ENCODE measurements at places on chromosomes 7 and 10.

GRCh38 chr7:74061840-74062539 lies 21.6 kb upstream of the LIMK1 start:
- peak; percentile 70 for DNase-seq

DNA sequence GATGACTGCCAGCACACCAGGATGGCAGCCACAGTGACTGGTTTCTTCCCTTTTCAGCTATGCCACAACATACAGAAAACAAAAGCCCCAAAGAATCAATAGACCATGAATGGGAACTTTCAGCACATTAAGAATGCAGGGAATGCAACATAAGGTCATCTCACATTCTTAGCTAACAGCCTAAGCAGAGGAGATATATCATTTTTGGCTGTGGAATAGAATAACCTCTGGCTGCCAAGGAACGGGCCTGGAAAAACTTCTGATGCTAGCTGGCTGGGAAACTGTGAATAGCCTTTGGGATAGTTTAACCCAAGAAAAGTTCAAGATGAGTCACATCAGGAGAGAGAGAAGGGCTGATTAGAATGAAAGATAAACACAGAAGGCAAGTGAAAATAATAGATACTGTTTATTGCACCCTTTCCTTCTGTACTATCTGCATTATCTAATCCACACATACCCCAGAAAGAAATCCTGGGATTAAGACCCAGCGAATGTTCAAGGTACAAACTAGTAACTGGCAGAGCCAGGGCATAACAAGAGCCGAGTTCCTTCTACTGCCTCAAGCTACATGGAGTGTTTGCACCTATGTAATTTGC lies 169.2 kb downstream of the SEMA3A start:
- no peak for DNase-seq

DNA sequence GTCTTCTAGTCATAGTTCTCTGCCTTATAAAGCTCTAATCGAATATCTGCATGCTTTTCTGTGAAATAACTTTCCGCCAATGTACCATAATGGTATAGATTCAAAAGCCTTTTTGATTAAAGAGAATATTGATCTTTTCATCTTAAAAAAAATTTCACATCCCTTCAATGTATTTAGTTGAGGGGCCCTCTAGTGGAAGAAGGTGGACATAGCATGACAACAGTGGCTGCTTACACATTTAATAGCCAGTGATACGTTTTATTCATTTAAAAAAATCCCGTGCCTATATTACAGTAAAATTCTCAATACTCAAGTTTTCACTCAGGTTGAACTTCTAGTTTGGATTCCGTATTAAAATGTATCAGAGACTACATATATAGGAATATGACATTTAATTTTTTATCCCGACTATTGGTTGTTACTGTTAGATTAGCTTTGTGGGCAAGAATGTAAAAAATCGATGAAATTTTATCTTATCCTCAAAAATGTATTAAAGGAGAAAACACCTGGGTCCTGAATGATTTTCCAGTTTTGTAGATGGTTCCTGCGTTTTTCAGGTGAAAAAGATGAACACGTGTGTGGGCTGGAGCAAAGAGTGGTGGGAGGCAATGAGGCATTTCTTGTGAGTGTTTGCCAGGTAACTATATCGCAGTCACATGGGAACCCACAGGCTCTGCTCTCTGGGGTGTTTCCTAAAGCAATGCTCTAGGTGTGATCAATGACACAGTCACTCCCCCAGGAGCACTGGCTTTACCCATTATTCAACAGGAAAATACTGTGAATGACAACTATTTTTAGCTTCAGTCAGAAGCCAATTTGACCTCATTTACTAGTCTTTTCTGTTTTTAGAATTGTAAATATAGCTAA lies 24.1 kb upstream of the PNLIP start:
- no peak for DNase-seq

GRCh38 chr7:146004805-146005204 lies 111.8 kb upstream of the CNTNAP2 start:
- DNase-seq: no peak

DNA sequence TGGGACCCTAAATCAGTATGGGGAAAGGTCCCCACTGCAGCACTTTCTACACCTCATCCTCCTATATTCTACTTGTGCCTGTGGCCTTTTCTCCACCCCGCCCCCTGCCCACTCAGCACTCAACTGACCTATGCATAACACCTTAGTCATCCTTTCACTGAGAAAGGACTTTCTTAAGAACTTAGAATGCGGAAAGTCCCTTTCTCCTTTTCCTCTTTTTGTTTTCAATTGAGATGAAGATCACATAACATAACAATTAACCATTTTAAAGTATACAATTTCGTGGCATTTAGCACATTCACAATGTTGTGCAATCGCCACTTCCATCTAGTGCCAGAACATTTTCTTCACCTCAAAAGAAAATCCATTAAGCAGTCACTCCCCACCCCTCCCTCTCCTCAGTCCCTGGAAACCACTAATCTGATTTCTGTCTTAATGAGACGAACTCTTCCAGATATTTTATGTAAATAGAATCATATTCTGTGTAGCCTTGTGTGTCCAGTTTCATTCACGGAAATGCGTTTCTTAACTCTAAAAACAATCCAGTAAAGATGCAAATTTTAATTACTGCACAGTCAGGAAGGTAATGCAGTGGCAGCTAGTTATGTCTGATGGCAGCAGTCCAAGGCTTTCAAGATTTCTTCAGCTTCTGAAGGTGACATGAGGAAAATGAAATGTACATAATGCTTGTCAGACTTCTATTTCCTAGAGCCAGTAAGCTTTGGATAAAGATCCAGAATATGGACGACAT lies 41.7 kb downstream of the FAS start:
- DNase-seq: no peak

GRCh38 chr7:139570119-139570518 lies 46.6 kb downstream of the CLEC2L start:
- DNase-seq: no peak

DNA sequence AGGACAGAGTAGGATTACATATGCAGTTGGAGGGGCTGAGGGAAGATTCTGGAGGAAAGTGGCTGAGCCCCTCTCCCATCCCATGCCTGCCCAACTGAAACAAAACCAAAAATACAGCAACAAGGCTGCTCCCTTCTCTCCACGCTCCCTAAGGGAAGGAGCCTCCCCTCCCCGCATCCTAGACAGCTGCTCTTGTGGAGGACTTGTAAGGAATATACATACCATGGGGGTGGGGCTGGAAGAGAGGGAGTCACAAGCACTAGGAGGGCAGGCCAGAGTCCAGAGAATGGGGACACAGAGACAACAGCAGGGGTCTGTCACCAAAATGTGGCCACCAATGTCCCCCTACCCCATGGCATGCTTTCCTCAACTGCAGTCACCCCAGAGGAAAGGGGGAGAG lies 13.2 kb downstream of the LDB1 start:
- no peak for DNase-seq

GRCh38 chr10:33643042-33643441 lies 308.6 kb upstream of the NRP1 start:
- DNase-seq: no peak

- no peak for DNase-seq
Measured at GRCh38 chr7:69550991-69551390, 47.3 kb upstream of the AUTS2 start.

- no peak for DNase-seq
Measured at GRCh38 chr7:154684666-154685563, 318.0 kb downstream of the PAXIP1 start.

GRCh38 chr7:87445897-87446296 lies 29.6 kb downstream of the ABCB4 start:
- no peak for DNase-seq

DNA sequence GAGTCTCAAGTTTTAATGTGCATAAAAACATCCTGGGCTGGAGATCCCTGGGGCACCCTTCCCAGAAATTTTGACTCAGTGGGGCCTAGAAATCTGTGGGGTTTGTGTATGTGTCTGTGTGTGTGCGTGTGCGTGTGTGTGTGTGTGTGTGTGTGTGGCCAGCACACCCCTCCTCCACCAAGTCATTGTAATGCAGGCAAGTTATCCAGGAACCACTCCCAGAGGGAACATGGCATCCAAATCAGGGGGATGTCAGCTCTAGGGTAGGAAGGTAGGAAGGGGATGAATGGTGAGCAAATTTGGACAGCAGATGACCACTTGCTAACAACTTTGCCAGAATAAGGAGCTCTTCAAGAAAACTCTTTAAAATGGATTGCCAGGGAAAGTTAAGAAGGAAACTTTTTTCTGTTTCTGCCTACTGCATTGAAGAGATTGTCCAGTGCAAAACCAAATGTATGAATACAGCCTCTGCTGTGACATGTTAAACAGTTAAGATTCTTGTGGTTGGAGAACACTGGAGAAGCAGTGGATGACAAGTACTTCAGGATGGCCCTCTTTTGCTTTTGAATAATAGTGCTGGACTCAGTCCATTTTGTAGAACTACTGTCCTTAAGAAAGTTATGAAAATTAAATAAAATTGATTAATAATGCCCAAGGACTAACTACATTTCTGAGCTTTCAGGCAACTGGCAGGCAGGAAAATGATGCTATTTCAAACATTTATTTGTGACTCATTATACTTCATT lies 12.3 kb downstream of the STAMBPL1 start:
- DNase-seq: no peak

DNA sequence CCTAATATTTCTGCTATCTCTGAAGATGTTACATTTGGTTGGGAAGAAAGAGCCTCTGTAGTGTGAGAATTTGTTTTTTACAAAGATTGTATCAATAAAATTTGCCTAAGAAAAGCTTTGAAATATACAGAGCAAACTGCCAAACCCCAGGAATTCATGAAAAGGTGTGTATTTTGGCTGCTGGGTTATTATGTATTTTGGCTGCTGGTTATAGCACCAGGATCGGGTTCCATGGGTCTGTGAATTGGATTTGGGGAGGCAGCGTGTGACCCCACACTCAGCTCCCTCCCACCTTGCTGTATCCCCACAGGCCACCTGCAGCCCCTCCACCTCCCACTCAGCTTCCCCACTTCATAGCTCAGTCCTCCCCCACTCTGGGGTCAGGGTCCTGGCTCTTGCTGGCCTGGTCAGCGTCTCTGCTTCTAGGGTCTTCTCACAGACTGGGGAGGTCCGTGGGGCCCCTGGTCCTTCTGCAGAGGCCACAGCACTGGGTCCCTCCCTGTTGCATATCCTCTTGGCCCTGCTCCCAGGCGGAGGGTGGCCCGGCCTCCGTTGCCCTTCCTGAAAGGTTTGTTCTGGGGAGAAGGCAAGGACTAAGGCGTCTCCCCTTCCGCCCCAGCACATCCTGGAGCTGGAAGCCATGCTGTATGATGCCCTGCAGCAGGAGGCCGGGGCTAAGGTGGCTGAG lies 24.0 kb upstream of the DPYSL4 start:
- no peak for DNase-seq

- no peak for DNase-seq
Measured at GRCh38 chr7:142787034-142787768, 16.4 kb downstream of the PRSS2 start.

DNA sequence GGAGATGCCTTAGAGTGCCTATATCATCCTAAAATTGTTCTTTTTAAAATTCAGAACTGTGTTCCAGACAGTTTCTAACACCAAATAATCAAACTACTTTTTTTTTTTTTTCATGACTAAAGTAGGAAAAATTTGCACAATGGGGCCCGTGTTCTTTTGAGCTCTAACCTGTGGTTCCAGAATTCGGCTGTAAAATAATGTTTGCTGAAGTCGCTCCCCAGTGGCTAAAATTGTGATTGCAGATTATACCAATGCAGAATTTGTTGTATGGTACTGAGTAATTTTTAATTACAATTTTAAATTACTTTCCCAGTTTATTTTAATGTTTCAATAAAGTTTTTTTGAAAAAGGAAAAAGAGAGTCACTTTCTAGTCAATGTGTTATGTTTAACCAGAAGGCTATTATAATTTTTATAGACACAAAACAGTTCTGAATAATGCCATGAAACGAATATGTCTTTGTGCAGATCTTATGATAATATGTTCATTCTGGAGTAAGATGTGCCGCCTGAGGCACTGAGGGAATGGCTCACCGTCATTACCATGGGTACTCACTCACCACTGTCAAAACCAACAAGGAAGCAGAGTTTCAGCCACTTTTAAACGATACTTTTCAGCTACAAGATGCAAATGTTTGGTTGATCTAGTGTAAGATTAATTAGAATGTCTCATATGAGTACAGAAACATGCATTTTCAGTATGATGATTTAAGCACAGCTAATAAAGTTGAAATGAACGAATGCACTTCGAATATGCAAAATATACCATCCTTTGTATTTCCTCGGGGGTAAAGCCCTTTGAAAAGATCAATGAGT lies 173.6 kb downstream of the PRKCQ start:
- DNase-seq: no peak

DNA sequence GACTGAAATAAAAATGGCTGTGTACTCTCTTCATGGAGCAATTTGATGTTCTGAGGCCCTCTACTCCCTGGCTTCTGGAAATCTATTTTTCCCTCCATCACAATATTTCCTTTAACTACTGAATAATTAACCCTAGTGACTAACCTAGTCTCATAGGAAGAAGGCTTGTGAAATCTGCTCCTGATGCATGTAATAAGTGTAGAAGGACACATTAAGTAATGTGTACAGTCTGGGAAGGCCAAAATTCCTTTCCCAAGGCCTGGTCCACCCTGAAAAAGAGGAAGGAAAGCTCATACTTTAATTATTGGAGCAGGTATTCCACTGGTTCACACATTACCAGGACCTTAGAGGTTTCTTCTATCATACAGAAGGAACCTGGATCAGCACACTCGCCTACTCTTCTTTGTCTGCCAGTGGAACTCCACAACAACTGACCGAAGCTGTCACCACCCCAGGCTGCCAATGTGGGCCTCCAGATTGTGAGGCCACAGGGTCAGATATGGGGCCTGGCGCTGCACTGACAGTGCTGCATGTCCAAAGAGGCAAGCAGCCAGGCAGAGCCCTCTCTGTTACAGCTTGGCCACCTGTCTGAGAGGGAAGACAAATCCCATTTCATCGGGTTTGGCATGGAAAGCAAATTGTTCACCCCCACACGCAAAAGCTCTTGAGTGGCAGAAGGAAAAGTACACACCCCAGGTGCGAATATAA lies 54.4 kb upstream of the FAM133B start:
- no peak for DNase-seq

DNA sequence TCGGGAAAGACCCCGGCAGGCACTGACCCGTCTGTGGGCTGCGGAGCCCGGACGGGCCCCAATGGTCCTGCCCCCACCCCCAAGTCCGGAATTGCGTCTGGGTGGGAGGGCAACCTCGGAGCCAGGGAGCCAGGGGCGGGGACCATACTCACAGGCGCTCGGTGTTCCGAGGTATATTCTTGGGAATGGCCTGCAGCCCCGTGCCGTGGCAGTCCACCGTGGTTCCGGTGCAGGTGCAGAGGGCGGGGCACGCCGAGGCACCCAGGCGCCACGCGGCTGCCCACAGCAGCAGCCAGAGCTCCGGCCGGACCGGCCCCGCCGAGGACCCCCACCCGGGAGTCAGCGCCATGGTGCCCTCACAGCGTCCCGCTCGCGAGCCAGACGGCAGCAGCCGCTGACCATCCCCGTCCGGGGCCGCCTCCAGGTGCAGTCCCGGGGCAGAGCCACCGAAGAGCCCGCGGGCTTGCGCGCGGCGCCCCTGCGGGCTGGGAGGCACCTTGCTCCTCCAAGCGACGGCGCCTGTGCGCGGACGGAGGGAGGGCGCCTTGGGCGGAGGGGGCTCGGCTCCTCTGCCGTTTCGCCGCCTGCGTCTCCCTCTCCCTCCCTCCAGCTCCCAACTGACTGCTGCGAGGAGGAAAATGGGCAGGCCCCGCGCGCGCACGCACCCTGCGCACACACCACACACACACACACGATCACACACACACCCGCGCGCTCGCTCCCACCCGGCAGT lies at the start of gene SLIT1:
TSS of gene SLIT1 (minus strand) at position 634 of the 733 bp plus-strand sequence. CDS start at position 349, 285 bp downstream.
- no peak for DNase-seq

- DNase-seq: no peak
Measured at GRCh38 chr7:114972567-114972966, 50.7 kb downstream of the MDFIC start.
